Prostate gland (tissue), 2 donors: ENCODE measurements at places on chromosomes 2 and 18. TPM values are rescaled to one million over a fixed set of nuclear protein-coding genes. Genes with fewer than 3 reads are reported as not detected.

GRCh38 chr18:37084912-37085311 lies 256.0 kb downstream of the KIAA1328 start:
- no peak for DNase-seq
- H3K4me1 ChIP-seq, result no peaks in the 10 kb centered on the region
- H3K4me3 ChIP-seq, result no peak overlapping the region
- no peak overlapping the region for H3K27ac ChIP-seq
- H3K36me3 ChIP-seq, result no peaks in the 10 kb centered on the region

The IL18R1 gene
- total RNA-seq, result 1.5 TPM

GRCh38 chr2:85049236-85049635 lies 78.3 kb downstream of the KCMF1 start:
- H3K27me3 ChIP-seq, result no peaks in the 10 kb centered on the region
- H3K4me1 ChIP-seq, result no peaks in the 10 kb centered on the region
- no peak overlapping the region for H3K27ac ChIP-seq
- no peak for DNase-seq

DNA sequence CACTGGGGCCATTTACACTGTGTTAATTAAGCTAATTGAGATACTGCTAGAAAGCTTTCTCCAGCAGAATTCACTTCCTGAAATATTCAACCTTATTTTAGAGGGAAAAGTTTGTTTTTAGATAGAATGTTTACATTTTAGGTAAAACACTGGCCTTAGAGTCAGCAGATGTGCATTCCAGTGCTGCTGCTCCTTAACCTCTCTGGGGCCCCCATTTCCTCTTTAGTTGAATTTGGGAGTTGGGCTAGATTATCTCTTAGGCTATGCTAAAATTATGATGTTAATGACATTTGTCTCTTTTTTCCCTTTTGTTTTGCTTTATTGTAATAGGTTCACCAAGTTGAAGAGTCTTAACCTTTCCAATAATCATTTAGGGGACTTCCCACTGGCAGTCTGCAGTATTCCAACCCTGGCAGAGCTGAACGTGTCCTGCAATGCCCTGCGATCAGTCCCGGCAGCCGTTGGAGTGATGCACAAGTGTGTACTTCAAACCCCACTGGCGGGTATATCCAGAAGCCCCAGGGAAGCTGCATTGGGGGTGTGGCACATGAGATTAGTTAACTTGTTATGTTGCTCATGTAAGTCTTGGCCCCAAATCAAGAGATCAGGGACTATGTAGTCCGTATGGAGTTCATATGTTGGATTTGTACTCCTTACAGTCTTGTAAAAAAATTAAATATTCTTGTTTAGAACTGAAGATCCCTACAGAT lies 179.5 kb downstream of the PHLPP1 start:
- no peak for DNase-seq
- H3K27me3 ChIP-seq, result no peaks in the 10 kb centered on the region
- no peak overlapping the region for H3K27ac ChIP-seq
- H3K36me3 ChIP-seq, result no peaks in the 10 kb centered on the region

The MYCN gene
- total RNA-seq, result 0.14 TPM
